ENCODE measurements at places on chromosomes 7 and 10. TPM values are rescaled to one million over a fixed set of nuclear protein-coding genes. Genes with fewer than 3 reads are reported as not detected.

- DNase-seq: no peak
- peaks cover 5% of the 10 kb centered on the region for H3K36me3 ChIP-seq
- no peak overlapping the region for H3K27ac ChIP-seq
- no peak overlapping the region for H3K4me3 ChIP-seq
- no peaks in the 10 kb centered on the region for H3K27me3 ChIP-seq
- no peaks in the 10 kb centered on the region for H3K4me1 ChIP-seq
Measured at GRCh38 chr10:34187201-34187600, 627.9 kb downstream of the PARD3 start.

PMS2 gene
- 20.5 TPM for total RNA-seq

DNA sequence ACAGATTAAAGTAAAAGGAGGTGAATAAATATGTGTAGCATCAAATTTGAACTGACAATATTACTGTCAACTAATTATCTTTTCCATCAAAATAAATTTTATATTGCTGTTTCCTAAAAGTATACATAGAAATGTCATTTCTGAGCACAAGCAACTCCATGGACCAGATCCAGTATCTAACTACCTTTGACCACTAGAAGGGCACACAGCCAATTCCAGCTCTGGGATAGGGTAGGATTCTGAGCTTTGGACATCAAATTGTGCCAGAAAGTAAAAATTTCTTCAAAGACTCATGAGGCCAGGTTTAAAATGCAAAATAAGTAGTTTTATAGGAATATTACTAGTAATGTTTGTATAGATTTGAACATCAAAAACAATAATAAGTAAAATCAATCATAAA lies 29.7 kb downstream of the AKR1C3 start:
- peaks cover 6% of the 10 kb centered on the region for H3K4me1 ChIP-seq
- H3K27me3 ChIP-seq: no peaks in the 10 kb centered on the region
- H3K4me3 ChIP-seq: no peak overlapping the region
- H3K27ac ChIP-seq: no peak overlapping the region
- H3K36me3 ChIP-seq: no peaks in the 10 kb centered on the region
- no peak for DNase-seq

GRCh38 chr7:18623389-18623788 lies 127.8 kb downstream of the HDAC9 start:
- no peaks in the 10 kb centered on the region for H3K27me3 ChIP-seq
- no peak overlapping the region for H3K27ac ChIP-seq
- no peak overlapping the region for H3K4me3 ChIP-seq
- H3K36me3 ChIP-seq: no peaks in the 10 kb centered on the region
- H3K4me1 ChIP-seq: no peaks in the 10 kb centered on the region

- no peaks in the 10 kb centered on the region for H3K27me3 ChIP-seq
- DNase-seq: peak; percentile 88
- H3K4me3 ChIP-seq: no peak overlapping the region
- H3K36me3 ChIP-seq: peaks cover 6% of the 10 kb centered on the region
Measured at GRCh38 chr7:130278860-130279259, 12.2 kb downstream of the CPA2 start.

DNA sequence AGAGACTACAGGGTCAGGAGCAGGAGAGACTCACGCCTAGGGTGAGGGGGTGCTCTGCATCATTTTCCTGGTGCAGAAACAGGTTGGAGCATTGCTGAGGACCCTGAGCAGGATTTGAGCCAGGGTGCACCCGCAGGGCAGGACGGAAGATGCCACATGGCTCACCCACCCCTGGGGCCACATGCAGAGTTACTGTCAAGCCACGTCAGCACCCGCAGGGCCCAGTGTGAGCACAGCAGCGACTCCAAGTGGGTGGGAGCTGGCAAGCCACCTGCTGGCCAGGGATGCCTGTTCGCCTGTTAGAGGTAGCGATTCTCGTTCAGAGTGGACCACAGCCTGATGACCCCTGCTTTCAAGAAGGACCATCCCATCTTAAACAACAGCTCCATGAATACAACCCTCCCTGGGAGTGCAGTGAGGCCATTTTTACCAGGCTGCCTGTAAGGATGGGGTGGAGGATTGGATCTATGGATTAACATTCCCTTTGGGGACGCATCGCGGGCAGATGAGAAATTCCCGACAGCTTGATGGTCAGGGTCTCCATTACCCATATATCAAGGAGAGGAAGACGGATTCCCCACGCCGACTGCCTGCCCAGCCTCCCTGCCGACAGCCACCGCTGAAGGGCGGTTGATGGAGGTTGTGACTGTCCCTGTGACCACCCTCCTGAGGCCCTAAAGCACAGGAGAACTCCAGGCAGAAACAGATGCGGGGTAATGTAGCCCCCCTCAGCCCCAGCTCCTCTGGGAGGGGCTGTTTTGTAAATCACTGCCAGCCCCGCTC lies 101.1 kb upstream of the RET start:
- no peaks in the 10 kb centered on the region for H3K4me1 ChIP-seq
- H3K4me3 ChIP-seq: no peak overlapping the region
- peak; percentile 4 for DNase-seq
- no peaks in the 10 kb centered on the region for H3K36me3 ChIP-seq

DNA sequence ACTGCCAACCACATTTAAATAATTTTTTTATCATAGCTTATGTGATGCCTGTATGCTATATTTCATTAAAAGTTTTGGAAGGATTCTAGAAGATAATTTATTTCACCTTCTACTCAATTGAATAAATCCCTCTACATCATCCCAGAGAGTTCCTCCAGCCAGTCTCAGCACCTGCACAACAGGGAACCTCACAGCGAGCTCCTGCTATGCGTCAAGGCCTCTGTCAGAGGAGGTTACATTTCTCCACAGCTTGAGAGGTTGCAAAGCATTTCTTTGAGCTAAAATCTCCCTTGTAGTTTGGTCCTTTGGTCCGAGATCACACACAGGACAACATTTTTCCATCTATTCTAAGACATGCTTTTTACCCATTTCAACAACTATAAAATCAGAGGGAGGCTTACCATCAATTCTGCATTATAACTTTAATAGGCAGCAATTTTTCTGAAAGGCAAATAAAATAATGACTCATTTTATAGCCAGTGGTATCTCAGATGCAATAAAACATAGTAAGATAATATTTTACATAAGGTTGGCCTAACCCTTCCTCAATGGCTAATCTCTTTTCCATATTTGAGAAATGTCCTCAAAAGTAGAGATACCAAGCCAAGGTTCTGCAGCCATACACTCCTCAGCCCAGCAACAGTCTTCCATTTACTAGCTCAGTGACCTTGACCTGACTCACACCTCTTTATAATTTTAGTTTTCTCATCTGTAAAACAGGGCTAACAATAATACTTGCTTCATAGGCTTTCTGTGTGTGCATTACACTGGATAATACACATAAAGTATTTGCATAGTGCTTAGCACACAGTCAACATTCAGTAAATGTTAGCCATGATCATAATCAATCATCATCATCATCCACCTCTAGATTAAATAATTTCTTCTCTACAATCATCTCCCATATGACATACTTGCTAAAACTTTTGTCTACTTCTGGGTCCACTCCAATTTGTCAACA lies 68.8 kb downstream of the DOCK4 start:
- H3K4me3 ChIP-seq: no peak overlapping the region
- H3K27ac ChIP-seq: no peak overlapping the region
- H3K27me3 ChIP-seq: no peaks in the 10 kb centered on the region
- no peaks in the 10 kb centered on the region for H3K4me1 ChIP-seq

- no peak overlapping the region for H3K27ac ChIP-seq
- no peaks in the 10 kb centered on the region for H3K27me3 ChIP-seq
- peaks cover 6% of the 10 kb centered on the region for H3K36me3 ChIP-seq
- no peaks in the 10 kb centered on the region for H3K4me1 ChIP-seq
- H3K4me3 ChIP-seq: no peak overlapping the region
Measured at GRCh38 chr7:131827421-131827820, 271.0 kb upstream of the PODXL start.

DNA sequence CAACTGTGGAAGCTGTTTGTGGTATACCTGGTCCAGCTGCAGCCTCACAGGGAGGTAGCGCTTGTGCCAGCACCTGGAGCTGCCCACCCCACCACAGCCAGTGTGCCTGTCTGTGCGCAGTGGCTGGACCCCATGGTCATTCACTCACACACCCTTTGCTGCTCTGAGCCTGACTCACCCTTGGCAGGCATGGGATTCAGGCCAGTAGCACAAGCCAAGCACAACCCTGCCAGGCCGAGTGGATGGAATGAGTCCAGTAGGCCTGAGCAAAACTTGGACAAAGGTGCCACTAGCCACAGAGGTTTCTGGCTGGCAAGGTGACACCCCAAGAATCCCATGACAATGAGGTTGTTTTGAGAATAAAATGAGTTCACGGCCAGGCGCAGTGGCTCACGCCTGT lies 19.0 kb downstream of the RBM48 start:
- no peaks in the 10 kb centered on the region for H3K36me3 ChIP-seq
- no peaks in the 10 kb centered on the region for H3K4me1 ChIP-seq
- no peak for DNase-seq
- H3K27ac ChIP-seq: no peak overlapping the region

DNA sequence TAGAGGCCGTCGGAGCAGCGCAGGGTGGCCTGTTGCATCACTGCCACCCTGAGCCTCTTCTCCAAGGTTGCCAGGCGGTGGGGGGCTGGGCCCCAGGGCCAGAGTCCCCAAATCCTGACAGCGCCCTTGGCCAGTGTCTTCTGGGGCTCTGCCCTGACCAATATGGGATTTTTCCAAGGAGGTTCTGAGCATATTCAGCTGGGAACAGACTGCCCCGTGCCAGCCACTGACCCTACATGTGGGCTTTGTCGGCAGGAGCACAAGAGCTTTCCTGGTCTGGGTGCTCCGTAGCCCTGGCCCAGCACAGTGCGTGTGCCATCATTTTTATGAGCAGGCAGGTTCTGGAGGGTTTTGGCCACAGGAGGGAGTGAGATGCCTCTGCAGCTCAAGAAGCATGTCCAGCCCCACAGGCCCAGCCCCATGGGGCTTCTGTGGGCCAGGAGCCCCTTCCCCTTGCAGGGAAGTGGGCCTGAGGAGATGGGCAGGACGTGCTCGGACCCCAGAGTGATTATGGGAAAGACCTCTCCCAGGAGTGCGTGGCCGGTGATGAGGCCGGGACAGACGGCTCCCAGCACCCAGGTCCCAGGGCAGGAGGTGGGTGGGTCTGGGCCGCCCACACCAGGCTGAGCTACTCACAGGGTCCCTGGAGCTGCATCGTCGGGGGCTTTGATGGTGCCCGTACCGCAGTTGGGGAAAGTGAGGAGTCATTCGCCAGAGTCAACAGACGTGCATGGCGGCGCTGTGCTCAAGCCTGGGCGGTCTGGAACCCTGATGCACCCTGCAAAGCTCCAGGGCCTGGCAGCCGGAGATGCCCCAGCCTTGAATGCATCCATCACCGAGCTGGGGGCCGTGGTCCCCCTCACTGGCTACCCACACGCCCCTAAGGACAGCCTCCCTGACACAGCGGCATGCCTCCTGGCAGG lies 66.6 kb downstream of the PWWP2B start:
- no peaks in the 10 kb centered on the region for H3K27me3 ChIP-seq
- H3K4me3 ChIP-seq: no peak overlapping the region
- no peak for DNase-seq
- no peak overlapping the region for H3K27ac ChIP-seq
- H3K4me1 ChIP-seq: peaks cover 4% of the 10 kb centered on the region
- H3K36me3 ChIP-seq: no peaks in the 10 kb centered on the region

- H3K4me1 ChIP-seq: peaks cover 43% of the 10 kb centered on the region
- H3K27ac ChIP-seq: peak overlapping the region; percentile 75
- no peaks in the 10 kb centered on the region for H3K27me3 ChIP-seq
- no peak overlapping the region for H3K4me3 ChIP-seq
- no peaks in the 10 kb centered on the region for H3K36me3 ChIP-seq
Measured at GRCh38 chr10:21369697-21370096, 155.8 kb downstream of the SKIDA1 start.

GPR15LG gene
- total RNA-seq: not detected

- H3K4me1 ChIP-seq: peaks cover 8% of the 10 kb centered on the region
- no peak overlapping the region for H3K27ac ChIP-seq
Measured at GRCh38 chr7:93736668-93737369, 153.7 kb downstream of the TFPI2 start.

SAMD9 gene
- 7.9 TPM for total RNA-seq

DNA sequence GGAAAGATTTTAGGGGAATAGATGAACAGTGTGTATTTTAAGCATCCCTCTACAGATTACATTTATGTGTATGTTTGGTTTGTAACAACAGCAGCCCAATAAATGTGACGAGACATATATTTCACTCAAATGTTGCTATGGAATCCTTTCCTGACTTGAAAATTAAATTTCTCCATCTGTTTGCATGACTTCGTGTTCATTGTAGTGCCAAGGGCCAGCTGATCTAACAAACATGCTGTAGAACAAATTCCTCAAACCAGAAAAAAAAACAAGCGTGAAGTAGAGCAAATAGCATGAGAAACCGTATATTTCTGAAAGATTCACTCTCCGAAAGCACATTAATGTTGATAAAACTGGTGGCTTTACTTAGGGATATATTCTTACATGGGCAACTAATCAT lies 87.8 kb downstream of the NRCAM start:
- no peak overlapping the region for H3K4me3 ChIP-seq
- H3K36me3 ChIP-seq: no peaks in the 10 kb centered on the region
- no peak for DNase-seq
- H3K27me3 ChIP-seq: no peaks in the 10 kb centered on the region

DNA sequence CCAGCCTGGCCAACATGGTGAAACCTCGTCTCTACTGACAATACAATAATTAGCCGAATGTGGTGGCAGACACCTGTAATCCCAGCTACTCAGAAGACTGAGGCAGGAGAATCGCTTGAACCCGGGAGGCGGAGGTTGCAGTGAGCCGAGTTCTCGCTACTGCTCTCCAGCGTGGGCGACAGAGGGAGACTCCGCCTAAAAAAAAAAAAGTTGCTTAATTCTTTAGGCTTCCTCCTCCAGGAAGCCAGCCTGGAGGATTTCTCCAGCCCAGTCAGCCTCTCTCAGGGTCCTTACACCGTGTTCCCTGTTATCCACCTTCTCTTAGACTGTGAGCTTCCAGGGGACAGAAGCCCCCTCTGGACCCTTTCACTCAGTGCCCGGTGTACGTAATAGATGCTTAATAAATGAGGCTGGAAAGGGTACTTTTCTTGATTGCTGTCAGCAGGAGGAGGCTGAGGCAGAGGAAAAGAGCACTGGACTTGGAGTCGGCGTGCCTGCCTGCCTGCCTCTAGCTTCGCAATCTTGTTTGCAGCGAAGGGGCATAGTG lies 16.4 kb upstream of the NODAL start:
- H3K4me3 ChIP-seq: no peak overlapping the region
- no peaks in the 10 kb centered on the region for H3K36me3 ChIP-seq
- no peak for DNase-seq
- peaks cover 12% of the 10 kb centered on the region for H3K27me3 ChIP-seq
- H3K27ac ChIP-seq: no peak overlapping the region
- H3K4me1 ChIP-seq: peaks cover 12% of the 10 kb centered on the region

GRCh38 chr7:7765422-7765821 lies 47.0 kb upstream of the RPA3 start:
- DNase-seq: peak; percentile 54
- H3K4me3 ChIP-seq: no peak overlapping the region
- H3K27ac ChIP-seq: peak overlapping the region; percentile 93
- H3K27me3 ChIP-seq: no peaks in the 10 kb centered on the region

ALOX5 gene
- not detected for total RNA-seq

GRCh38 chr7:111262293-111263116 lies 171.6 kb downstream of the LRRN3 start:
- H3K27me3 ChIP-seq: no peaks in the 10 kb centered on the region
- DNase-seq: no peak
- H3K27ac ChIP-seq: no peak overlapping the region
- no peak overlapping the region for H3K4me3 ChIP-seq
- peaks cover 7% of the 10 kb centered on the region for H3K4me1 ChIP-seq

DKK1 gene
- 31.8 TPM for total RNA-seq

All from MCF 10A (cell line).